Suppressor macrophage treated with lipopolysaccharide for 1 hour (primary cell): ENCODE measurements at places on chromosomes 16 and 17.
A peak's percentile ranks its signal among the peaks of the same experiment; 100 is the strongest.

DNA sequence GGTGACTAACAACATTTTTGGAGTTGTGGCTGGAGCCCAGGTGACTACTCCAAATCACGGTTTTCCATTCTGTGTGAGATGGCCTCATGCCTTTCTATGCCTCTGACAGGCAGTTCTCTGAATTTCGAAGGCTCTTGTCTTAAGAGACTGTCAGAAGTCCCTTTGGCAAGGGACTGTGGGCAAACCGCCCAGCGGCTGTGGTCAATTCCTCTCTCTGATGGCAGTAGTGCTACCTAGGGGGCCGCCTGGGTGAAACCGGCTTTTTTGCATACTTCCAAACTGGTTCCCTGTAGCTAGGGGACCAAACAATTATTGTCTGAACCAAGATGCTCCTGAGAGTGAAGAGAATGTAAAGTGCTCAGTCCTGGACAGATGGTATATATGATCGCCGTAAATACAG lies 86.3 kb downstream of the SDR42E1 start:
- no peak for DNase-seq

- no peak for DNase-seq
Measured at GRCh38 chr17:39639566-39640458, 2.9 kb downstream of the STARD3 start.

DNA sequence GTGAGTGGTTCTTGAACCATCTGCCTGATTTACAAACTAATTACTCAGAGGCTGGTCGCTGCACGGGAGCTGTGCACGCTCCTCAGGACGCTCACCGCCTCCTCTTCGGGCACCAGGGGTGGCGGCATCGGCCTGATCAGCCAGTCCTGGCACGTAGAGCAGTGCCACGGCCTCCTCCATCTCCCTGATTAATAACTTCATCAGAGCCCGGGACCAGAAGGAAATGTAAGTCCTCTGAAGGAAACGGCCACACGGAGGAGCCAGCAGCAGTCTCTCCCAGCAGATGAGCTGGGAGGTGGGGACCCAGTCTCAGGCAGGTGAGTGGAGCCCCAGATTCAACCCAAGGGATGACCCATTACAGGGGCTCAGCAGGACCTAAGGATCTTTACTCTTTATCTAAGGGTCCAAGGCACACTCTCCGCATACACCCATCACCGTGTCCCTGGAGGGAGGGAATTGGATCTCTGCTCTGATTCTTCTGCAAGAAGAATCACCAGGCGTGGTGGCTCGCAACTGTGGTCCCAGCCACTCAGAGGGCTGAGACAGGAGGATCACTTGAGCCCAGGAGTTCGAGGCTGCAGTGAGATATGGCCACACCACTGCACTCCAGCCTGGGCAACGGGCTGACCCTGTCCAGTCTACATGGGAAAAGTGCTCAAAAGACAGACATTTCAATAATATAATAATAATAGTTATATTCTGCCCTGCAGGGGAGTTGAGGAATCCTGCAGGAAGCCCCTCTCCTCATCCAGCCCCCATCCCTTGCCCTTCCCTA lies 366.5 kb downstream of the SEC14L1 start:
- DNase-seq, result no peak

DNA sequence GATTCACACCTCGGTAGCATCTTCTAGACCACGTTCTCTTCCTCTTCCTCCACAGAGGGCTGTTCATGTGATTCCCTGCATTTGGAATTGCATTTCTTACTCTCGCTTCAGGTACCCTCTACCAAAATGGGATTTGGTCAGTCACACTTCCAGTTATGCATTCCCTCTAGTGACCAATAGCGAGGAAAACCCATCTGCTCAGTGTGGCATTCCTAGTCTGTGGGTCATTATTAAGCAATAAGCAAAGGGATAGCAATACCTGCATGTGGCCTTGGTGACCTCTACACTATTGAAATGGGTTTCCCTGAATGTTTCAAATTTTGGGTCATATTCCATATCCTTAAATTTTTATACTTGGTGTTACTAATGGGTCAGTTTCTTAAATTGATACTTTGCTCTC lies 401 bp upstream of the KRTAP4-5 start:
- DNase-seq, result no peak

DNA sequence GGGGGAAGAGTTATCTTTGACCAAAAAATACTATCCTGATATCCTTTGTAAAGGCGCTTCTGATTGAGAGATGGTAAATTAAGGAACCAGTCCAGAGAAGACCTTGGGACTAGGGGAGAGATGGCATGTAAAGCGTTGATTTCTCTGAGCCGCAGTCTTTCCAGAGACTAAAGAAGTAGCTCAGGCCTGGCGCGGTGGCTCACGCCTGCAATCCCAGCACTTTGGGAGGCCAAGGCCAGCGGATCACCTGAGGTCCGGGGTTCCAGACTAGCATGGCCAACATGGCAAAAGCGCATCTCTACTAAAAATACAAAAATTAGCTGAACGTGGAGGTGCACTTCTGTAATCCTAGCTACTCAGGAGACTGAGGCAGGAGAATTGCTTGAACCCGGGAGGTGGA lies 625 bp upstream of the CENPT start:
- DNase-seq, result no peak

GRCh38 chr16:62035115-62036092 lies 834 bp downstream of the CDH8 start:
- no peak for DNase-seq

DNA sequence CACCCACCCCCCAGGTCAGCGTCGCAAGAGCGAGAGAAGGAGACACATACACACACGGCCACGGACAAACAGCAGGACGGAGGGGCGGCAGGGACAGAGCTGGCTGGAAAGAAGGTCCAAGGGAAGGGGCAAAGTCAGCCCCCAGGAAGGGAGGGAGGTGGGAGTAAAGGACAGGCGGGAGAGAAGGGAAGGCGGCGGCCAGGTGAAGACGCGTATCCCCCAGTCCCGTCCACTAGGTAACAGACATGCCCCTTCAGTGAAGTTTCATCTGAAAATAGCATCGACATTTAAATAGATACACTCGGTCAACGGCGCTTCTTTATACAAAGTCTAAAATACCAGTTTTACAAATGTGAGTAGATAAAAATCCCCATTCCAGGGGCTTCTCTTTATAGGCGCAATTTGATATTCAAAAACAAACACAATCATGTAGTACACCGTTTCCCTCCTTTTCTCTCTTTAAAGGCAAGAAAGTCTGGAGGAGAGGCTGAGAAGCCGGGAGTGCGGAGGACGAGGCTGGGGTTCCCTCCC lies 4.5 kb downstream of the CBX8 start:
- DNase-seq, result no peak

- DNase-seq, result no peak
Measured at GRCh38 chr16:67727521-67728485, 8.7 kb upstream of the GFOD2 start.

GRCh38 chr16:75252049-75252864 lies 833 bp upstream of the BCAR1 start:
- no peak for DNase-seq

DNA sequence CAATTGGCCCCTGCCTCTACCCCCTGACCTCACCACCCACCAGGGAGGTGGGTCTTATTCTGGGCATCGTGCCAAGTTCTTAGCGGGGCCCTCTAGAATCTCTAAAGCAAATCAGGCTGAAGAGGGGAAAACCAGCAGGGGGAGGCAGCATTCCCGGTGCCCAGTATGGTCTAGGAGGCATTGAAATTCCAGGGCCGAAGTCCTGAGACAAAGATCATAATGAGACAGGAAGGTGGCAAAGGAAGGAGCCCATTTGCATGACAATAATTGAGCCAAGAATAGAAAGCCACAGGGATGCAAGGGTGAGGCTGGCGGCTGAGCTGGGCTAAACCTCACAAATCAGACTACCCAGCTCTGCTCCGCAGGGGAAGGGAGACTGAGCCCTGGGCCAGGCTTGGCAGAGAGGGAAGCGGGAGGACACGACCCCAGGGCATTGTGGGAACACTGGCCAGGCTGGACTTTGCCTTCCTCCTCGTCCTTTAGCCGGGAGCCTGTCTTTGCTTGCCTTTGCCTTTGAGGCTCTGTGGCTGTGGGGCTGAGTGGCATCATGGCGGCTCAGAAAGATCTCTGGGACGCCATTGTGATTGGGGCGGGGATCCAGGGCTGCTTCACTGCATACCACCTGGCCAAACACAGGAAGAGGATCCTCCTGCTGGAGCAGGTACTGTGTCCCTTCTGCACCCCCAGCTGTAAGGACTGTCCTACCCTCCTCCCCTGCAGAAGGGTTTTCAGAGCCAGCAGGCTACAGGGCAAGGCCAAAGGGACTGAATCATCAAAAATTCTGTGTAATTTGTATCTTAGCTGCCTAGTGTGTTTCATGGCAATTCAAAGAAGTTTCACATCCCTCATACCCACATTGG lies at the start of gene PIPOX:
PIPOX (plus strand) TSS at position 463 of the 860 bp plus-strand sequence; CDS start at position 548, 85 bp downstream.
- DNase-seq, result peak; percentile 91

DNA sequence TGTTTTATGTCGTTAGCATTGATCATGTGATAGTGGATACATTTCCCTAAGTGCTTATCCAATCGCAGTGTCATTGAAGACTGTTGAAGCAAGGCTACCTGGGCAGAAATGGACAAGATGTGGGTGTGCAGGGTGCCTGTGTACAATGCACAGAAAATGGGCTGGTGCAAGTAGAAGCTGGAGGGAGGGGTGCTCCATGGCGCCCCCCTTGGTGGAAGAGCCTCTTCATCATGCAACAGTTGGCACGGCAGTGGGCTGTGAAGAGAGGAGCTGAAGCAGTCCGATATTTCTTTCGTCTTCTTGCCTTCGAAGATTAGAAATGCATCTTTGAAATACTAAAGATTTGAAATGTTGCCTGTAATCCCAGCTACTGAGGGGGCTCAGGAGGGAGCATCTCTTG lies 100.5 kb downstream of the PLCG2 start:
- no peak for DNase-seq

GRCh38 chr16:53611179-53611696 lies 92.4 kb downstream of the RPGRIP1L start:
- no peak for DNase-seq

DNA sequence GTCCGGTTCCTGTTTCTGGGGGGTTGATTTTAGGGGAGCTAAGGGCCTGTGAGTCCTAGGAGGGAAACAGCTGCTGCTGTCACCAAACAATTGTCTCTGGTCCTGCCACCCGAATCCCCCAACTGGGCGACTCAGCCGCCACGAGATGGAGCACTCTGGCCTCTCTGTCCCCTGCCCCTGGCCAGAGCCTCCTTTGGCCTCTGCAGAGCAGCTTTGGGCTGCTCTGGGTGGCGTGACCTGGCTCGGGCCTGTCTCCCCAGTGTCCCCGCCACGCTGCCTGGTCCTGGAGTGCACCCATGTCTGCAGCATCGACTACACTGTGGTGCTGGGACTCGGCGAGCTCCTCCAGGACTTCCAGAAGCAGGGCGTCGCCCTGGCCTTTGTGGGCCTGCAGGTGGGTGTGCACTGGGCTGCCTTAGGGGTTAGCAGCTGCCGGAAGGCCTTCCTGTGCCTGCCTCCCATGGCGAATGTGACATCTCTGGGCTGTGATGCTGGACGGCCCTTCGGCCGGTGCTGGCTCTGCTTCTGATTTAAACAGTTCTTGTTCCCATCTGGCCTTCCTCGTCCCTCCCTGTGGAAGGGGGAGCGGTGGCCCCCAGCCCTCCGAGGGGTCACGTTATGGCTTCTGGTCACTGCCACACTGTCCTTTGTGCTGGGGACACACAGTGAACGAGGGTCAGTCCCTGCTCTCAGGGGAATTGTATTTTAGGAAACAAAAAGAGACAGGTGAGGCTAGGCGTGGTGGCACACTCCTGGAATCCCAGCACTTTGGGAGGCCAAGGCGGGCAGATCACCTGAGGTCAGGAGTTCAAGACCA lies 11.6 kb upstream of the RNF213 start:
- DNase-seq, result no peak

GRCh38 chr17:71980171-71980570 lies 140.6 kb upstream of the SOX9 start:
- DNase-seq, result no peak

- no peak for DNase-seq
Measured at GRCh38 chr17:34365340-34365739, 2.3 kb upstream of the CCL1 start.

- peak; percentile 64 for DNase-seq
Measured at GRCh38 chr16:28491230-28491969, 474 bp downstream of the CLN3 start.

DNA sequence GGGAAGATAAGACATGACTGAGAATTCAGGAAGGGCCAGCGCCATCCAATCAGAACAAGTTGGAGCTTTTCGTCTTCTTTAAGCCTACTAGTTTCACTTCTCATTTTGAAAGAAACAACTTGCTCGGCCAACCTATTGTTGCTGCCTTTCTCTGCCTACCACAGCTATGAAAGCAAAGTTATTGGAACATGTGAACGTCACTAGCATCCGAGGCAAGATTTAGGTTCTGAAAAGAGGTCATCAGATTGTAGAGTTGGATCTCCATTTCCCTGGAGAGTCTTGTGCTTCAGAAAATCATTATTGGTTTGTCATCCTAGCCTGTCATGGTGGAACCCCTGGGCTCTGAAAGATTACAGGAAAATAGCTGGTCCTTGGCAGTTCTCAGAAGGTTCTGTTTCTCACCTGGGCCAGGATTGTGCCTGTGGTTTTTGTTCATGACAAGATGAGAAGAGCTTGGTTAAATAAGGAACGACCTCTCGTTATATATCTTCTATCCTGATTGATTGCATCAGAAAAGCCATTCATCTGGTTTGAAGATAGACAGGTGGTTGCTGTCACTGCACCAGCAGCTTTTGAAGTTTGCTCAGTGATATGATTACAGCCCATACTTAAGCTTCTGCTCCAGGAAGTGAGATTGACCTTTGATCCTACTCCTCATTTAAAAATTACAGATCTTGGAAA lies 25.3 kb downstream of the CDH13 start:
- no peak for DNase-seq
